ENCODE measurements at places on chromosomes 13 and 19. TPM values are rescaled to one million over a fixed set of nuclear protein-coding genes. Genes with fewer than 3 reads are reported as not detected.

The RASIP1 gene
- total RNA-seq, result 3.0 TPM

The KIR3DL2 gene
- not detected for total RNA-seq

The RAB3A gene
- 2.2 TPM for total RNA-seq

DNA sequence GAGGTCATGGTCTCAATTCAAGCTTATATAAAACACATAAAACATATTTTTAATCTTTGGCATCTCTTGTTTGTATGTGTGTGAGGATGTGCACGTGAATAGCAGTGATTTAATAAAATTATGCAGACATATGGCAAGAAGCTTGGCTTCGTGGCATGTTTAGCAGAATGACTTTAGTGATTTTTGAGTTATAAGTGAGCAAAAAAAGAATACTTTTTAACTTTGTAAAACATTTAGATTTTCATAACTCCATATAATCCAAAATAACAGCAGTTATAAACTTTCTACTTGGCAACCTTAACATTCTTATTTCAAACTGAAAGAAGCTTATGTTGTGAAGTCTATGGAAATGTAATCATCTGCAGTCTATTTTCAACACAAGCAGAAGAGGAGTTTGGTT is 120.6 kb downstream of the SLITRK1 start:
- DNase-seq, result no peak

DNA sequence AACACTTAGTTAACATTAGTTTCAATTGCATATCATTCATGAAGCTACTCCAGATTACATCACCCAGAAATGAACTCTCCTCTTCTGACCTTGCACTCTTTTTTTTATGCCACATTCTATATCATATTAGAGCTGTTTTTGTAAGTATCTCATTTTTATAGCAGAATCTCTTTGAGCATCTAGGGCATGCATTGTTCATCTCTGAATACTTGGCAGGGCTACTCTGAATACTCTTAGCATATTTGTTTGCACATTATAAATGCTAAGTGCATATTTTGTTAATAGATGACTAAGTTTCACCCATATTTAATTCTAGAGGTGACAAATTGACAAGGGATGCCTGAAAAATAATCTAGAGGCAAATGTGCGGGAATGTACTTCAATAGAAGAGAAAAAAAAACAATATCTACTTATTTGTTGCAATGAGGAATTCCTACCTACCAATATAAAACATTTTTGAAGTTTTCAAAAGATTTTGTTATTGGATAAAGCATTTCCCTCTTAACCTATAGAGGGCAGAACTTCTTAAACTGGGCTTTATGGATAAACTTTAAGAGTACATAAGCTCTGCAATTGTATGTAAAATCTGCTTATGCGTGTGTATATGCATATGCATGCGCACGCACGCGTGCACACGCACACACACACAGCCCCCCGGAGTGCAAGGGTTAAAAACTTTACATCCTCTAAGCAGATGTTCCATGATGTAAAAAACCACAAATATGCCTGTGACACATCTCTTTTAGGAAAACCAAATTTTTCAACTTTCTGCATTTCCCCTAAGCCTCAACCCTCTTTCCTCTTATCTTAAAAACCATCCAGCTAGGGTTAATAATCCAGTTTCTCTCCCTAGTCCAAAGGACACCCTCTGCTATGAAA is 73.0 kb upstream of the OXGR1 start:
- no peak for DNase-seq
